ENCODE measurements at places on chromosomes 4 and X.

- DNase-seq = no peak
Measured at GRCh38 chr4:118225511-118225910, 127.3 kb downstream of the PRSS12 start.

DNA sequence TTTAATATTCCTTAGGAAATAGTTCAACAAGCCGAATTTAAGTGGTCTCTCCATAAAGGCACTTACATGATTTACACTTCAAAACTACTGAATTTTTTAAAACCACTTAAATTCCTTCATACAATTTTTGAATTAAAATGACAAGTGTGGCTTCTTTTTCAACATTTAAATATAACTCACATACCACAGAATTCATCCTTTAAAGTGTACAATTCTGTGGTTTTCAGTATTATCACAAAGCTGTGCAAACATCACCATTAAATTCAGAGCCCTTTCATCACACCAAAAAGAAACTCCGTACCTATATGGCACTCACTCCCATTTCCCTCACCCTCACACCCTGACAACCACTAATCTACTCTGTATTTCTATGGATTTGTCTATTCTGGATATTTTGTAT is 200.9 kb upstream of the MAB21L2 start:
- no peak for DNase-seq

GRCh38 chrX:76550016-76550415 is 122.5 kb downstream of the MAGEE1 start:
- no peak for DNase-seq

DNA sequence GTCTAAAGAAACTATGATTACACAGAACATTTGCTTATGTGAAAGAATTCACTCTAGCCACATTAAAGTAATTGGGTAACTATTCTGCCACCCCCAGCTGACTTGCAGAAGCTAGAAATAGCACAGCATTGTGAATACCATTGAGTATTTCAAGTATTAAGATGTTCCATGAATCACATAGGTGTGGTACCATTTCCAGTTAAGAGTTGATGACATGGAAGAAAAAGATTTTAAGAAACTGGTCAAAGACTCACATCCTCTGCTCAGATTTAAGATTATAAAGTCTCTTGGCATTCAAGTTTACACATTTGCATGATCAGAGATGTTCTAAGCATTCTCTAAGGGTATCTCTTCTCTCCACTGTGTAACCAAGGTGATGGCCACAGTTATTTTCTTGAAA is 287.5 kb downstream of the CAMK2D start:
- no peak for DNase-seq

GRCh38 chrX:3514996-3515395 is 168.5 kb upstream of the MXRA5 start:
- no peak for DNase-seq

DNA sequence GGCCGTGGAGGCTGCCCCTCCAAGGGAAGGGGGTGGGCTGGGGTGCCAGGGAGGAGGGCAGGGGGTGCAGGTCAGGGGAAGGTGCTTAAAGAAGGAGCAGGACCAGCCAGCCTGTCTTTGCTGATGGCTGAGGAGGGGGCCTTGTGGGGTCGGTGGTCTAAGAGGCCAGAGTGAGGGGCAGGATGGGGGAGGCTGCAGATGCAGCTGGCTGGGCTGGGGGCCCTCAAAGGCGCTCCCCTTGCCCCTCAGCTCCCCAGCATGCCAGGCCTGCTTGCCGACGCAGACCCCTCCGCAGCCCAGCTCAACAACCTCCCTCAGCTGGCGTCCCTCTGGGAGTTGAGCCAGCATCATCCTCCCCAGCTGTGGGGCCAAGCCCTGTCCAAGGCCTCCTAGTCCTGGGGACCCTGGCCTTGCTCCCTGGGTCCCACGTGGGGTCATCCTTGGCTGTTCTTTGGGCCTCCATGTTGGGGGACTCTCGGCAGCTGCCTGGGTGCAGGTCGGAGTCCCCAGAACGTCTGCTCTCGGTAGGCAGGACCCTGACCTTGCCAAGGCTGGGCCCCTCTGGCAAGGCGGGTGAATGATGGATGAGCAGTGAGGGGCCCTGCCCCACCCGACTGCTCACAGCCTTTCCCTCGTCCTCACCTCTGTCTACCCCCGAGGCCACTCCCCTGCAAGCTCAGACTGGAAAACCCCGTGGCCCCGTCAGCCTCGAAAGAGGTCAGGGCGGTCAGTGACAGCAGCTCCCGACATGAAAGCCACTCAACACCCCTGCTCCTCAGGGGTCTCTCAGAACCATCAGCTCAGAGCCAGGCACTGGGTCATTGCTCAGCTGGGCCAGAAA is 119.4 kb downstream of the FAM53A start:
- DNase-seq = no peak

- DNase-seq = no peak
Measured at GRCh38 chrX:120287513-120288112, 23.6 kb downstream of the TMEM255A start.

DNA sequence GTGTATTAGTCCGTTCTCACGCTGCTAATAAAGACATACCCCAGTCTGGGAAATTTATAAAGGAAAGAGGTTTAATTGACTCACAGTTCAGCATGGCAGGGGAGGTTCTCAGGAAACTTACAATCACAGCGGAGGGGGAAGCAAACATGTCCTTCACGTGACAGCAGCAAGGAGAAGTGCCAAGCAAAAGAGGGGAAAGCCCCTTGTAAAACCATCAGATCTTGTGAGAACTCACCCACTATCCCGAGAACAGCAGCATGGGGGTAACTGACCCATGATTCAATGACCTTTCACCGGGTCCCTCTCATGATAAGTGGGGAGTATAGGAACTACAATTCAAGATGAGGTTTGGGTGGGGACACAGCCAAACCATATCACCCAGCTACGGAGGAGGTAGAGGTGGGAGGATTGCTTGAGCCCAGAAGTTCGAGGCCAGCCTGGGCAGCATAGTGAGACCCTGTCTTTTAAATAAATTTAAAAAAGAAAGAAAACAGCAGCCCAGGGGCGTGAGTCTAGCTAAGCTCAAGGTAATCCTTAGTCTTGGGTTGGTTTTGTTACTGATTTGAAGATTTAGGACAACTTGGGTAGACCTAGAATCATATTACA is 46.4 kb upstream of the TMEM131L start:
- no peak for DNase-seq

DNA sequence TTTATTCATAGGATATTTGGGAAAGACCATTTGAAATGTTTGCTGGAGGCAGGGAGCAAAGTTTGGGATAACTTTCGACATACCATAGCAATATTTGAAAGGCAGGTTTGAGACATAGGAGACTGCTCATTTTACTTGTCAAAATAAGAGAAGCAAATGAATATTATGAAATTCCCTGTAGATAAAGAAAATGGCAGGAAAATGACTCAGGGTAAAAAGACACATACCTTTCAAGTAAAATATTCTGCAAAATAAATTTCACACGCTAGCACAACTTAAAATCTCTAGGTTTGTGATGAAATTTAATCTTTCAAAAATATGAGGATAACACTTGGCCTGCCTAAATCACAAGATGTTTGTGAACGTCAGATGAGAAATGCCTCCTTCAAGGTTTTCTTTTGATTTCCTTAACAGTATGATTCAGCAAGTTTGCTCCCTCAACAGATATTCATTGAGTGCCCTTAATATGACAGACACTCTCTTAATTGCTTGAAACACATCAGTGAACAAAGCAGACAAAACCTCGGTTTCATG is 6.6 kb downstream of the TMEM156 start:
- DNase-seq = no peak

- no peak for DNase-seq
Measured at GRCh38 chr4:76563454-76564122, 128.6 kb downstream of the SHROOM3 start.

DNA sequence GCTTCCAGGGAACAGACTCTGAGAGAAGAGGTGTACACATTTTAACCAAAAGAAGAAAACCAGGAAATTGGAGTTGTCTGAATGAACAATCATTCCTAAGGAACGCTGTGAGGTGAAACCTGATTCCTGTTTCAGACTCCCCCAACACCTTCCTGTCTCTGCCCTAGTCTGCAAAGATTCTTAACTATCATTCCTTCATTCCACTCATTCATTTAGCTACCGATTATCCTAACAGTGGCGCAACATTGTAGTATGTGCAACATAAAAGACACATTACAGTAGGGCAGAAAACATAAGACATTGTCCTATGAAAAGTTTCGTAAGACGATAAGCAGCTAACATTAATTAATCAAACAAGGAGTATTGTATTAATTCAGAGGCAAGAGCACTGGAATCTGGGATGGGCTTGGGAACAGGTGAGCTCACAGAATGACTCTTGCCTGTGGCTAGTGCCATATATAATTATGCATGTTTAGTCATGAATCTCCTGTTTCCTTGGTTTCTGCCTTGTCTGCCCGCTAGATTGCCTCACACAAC is 23.8 kb upstream of the ADH7 start:
- no peak for DNase-seq

GRCh38 chr4:121428721-121429120 is 47.9 kb upstream of the QRFPR start:
- no peak for DNase-seq

DNA sequence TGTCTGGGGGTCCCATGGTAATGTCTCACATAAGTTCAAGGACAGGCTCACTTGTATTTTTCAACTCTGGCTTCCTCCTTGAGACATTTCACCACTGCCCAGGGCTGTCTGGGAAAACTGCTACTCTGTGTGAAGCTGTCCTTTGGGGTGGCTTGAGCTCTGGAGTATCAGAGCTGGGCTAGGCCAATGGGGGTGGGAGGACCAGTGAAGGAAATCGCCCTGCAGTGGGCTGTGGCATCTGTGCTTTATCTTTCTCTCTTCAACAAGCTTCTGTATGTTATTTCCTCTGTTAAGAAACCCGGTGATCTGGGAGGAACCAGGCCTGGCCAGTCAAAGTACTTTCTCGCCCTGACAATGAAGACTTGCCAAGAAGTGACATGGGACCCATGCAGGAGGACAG is 87.4 kb downstream of the SMIM20 start:
- DNase-seq = no peak

DNA sequence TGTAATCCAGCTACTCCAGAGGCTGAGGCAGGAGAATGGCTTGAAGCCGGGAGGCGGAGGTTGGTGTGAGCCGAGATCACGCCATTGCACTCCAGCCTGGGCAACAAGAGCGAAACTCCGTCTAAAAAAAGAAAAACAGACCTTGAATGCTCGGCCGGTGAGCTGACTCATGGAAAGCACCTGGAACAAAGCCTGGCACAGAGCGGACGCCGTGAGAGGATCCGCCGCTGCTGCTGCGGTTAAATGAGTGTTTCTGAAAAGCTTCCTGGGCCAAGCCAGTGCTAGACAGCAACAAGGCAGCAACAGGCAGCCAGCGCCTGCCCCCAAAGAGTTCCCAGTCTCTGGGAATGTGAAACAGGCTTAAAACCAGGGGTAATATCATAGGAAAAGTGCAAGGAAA is 186.4 kb downstream of the AFAP1 start:
- DNase-seq = no peak

DNA sequence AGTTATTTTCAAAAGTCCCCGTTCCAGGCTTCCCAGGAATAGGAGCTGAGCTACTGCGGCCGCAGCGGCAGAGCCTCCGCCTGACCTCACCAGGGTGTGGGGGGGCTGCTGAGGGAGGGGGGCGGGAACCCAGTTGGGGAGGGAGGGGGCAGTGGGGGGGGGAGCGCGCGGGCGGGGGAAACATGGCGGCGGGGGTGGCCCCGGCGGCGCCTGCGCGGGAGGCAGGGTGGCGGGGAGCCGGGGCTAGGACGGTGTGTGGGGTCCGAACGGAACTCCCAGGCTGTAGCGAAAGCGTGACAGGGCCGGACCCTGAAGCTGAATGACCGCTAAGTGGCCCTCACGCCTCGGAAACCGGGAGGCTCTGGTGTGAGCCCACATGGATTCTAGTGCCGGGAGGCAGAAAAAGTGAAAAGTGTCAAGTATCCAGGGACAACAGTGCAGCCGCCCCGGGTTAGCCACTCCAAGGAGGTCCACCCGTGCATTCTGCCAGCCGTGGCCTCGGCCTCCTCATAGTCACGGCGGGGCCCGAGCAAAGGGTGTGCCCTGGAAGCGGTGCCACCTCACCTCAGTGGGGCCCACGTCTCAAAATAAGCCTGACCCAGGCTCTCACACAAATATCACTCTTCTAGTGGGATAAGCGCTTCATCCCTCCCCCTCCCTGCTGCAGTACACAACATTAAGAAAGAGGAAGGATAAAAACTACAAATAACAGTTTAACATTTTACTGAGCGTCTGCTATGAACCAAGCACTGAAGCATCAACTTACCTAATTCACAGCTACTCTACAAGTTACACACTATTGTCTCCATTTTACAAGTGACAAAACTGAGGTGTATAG is at the start of gene KLHL13:
Gene KLHL13 (minus strand): TSS at position 98 of the 838 bp plus-strand sequence. CDS start 88,337 bp downstream, outside the sequence.
- peak; percentile 25 for DNase-seq

DNA sequence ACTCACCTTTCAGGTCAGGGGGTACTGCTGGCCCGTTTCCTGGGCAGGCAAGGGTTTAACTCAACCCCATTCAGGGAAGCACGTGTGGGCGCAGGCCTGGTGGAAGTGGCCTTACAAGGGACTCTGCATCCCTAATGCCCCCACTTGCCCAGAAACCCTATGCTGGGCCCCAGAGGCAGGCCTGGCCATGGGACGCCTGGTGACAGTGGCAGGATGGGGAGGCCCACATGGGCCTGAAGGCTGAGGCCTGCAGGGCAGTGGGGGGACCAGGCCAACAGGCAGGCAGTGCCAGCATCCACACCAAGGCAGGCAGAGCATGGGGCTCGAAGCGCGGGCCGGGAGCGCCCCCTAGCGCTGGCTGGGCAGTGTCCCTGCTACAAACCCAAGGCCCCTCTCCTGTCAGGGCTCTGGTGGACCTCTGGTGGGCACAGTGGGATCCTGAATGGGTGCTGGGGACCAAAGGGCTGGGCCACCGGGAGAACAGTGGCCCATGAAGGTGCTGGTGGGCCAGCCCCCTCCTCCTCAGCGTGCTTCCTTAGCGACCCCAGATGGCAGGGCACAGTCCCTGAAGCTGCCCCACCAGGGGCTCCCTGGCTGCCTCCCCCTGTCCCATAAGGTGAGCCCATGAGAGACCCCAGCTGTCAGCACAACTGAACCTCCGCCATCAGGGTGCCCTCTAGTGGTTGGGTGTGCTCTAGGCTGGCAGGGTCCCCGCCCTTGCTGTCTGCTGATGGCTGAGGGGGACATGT is 16.8 kb downstream of the FGFR3 start:
- DNase-seq = peak; percentile 72

- no peak for DNase-seq
Measured at GRCh38 chr4:132203618-132204017, 945.5 kb upstream of the PCDH10 start.

- DNase-seq = no peak
Measured at GRCh38 chrX:26952213-26952612, 510.9 kb downstream of the PPP4R3C start.

GRCh38 chrX:13697455-13697854 is 8.5 kb downstream of the RAB9A start:
- no peak for DNase-seq

DNA sequence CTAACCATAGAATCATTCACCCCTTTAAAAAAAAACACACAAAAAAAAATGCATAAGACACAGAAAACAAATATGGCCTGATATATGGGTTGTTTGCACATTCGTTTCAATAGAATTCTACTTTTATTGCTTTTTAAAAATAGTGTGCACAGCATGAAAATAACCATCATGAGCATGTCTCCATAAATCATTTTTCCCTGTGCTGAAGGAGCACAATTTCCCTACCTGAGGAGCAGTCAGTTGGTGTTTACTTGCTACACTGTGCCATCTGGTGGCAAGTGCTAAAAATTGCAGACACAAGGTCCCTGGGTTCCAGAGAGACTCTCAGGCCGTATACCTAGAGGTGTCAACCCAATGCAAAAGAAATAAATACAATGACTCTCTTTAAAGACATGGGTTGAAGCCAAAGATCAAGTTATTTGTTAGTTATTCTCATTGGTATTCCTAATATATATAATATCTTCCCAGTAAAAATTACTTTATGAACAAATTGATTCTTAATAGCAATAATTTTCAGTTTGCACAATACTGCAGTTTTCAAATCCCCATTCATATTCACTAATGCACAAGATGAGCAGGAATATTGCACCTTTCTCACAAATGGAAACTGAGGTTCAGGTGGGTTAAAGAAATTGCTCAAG is 551.4 kb downstream of the IQCM start:
- no peak for DNase-seq

Measured in activated T-cell treated with anti-CD3 and anti-CD28 coated beads, Interleukin-2, amount 50 U/mL, for 1 hour (primary cell).